ENCODE measurements at places on chromosomes 6 and 20. TPM values are rescaled to one million over a fixed set of nuclear protein-coding genes. Genes with fewer than 3 reads are reported as not detected.

DNA sequence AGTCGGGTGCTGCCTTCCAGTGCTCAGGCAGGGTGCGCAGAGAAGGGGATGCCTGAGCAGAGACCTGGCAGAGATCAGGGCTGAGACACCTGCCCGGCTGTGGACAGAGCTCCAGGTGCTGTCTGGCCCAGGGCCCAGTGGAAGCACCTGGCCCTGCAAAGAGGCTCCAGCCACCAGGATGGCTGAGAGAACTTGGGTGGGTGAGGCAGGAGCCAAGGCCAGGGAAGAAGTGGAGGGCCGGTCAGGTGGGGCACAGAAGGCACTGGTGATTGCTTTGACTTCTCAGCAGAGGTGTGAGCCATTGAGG is 31.2 kb downstream of the PNLDC1 start:
- DNase-seq = no peak

DNA sequence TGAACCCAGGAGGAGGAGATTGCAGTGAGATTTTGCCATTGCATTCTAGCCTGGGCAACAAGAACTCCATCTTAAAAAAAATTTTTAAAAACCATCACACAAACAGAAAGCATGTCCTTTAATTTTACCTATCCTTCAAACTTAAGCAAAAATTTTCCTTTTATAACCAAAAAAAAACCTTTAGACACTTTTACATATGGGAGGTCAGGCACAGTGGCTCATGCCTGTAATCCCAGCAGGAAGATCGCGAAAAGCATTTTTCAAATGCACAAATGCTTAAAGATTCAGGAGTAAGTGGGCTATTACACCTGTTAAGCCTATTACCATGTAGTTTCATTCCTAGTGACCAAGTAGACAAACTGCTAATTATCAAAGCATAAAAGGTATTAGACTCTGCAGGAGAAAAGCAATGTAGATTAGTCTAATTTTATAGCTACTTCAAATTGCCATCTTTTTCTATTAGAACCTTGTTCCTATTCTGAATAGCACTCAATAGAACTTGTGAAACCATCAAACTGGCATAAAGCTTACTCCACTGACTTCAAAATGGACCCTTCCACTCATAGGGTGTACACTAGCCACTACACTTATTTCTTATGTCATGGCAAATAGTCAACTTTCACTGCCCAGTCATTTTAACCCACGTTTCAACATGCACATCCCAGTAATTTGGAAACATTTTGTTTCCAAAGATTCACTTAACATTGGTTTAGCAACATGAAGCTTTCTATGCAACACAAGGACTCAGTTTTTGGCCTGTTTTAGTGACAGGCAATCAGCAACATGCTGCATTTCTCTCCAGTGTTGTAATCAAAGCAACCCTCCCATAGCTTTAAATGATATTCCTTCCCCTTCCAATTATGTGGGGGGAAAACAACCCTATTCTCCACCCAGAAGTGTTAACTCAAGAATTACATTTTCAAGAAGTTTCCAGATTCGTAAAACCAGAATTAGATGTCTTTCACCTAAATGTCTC is 4.0 kb downstream of the EEF1A1 start:
- DNase-seq = no peak

ADGRF1 gene
- polyA plus RNA-seq = not detected

NR2E1 gene
- polyA plus RNA-seq = 0.02 TPM

- no peak for DNase-seq
Measured at GRCh38 chr6:136012943-136013342, 161.4 kb downstream of the PDE7B start.

DNA sequence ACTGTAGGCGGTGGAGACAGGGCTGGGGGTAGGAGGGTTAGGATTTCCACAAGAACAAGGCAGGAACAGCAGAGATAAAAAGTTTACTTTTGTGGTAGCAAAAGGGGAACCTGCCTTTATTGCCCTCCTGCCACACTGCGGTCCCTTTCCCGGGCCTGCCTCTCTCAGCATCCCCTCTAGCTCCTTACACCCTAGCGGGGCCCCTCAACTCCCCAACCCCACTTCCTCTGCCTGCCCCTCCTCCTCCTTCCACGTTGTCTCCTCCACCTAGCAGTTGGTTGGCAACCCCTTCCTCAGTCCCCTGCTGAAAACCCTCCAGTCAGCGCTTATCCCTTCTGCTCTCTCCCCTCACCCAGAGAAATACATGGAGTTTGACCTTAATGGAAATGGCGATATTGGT is 714 bp downstream of the AIF1 start:
- DNase-seq = no peak

- no peak for DNase-seq
Measured at GRCh38 chr6:129206821-129207220, 323.9 kb downstream of the LAMA2 start.

GRCh38 chr6:108897371-108897770 is 49.1 kb downstream of the ARMC2 start:
- DNase-seq = no peak

DNA sequence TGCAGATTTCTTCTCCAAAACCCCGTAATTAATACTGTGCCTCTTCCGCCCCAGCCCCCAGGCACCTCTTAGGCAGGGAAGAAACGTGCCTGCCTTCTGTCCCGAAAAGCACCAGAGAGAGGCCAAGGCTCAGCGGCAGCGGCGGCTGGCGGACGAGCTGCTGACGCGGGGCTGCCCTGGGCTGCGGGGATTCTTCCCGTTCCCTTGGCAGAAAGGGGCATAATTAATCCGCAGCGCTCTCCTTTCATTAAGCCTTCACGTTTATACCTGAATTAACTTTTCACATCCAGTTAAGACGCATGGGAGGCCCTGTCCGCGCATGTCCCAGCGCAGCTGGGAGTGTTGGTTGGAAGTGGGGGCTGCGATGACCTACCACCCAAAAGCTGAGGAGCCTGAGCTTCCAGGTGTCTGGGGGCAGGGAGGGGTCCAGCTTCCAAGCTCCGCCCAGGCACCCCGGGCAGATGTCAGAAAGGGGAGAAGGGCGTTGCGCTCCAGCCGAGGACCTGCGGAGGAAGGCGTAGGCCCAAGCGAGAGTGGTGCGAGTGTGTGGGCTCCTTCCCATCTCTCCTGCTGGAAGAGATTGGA is 167.4 kb upstream of the LRFN2 start:
- no peak for DNase-seq

GRCh38 chr6:8301502-8301901 is 133.8 kb downstream of the SLC35B3 start:
- DNase-seq = no peak

- no peak for DNase-seq
Measured at GRCh38 chr20:51769976-51770615, 1.9 kb upstream of the ATP9A start.

DNA sequence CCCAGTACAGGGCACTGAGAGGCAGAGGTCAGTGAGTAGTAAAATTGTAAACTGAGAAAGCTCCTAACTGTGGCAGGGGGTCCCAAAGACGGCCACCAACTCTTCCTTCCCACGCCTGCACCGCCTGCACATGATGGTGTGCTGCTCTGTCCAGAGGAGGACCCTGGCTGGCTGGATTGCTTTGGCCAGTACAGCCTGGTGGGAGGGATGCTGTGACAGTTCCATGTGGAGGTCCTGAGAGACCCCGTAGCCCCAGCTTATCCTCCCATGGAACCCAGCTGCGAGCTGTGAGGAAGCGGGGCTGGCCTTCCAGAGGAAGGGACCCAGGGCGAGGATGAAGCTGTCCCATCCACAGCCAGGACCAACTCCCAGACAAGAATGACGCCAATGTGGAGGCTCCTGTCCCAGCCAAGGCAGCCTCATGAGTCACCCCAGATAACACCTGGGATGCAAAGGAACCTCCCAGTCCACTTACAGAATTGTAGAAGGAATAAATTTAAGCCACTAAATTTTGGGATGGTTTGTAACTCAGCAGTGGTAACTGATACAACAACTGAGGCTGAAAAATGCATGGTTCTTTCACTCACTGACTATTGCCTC is 2.0 kb upstream of the ACSS1 start:
- DNase-seq = peak; percentile 23

PLAGL2 gene
- polyA plus RNA-seq = 5.4 TPM

GLP1R gene
- not detected for polyA plus RNA-seq

DNA sequence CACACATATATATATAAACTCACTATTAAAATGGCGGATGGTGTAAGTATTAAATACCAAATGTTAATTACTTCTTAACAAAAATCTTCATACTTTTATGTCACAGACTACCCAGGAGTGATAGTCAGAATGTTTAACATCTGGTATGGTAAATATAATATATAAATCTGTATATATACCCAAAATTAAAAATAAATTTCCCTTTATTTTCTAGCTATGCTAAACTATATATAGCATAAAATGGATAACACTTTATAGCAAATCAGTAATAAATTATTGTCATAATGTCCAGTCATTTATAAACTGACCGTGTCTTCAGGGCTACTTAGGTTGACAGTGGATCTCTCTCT is 37.1 kb downstream of the GSTA2 start:
- DNase-seq = no peak

DNA sequence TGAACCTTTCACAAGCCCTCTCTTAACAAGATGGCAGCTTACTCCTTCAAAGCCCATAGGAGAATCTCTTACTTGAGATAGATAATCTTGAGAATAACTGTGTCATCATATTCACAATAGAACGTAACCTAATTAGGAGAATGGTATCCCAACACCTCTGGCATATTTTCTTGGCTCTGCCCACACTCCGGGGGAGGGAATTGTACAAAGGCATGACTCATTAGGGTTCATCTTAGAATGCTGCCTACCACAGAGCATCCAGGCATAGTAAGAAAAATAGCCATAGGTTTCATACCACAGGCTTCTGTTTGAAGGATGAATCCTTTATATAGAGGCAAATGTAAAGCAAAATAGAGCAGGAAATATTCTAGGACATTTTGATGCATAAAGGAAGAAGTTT is 1100.6 kb upstream of the CITED2 start:
- DNase-seq = no peak

GRCh38 chr6:54071821-54072340 is 39.4 kb upstream of the MLIP start:
- no peak for DNase-seq

- no peak for DNase-seq
Measured at GRCh38 chr6:163834226-163834970, 419.9 kb downstream of the QKI start.

EYA4 gene
- polyA plus RNA-seq = 0.08 TPM

DNA sequence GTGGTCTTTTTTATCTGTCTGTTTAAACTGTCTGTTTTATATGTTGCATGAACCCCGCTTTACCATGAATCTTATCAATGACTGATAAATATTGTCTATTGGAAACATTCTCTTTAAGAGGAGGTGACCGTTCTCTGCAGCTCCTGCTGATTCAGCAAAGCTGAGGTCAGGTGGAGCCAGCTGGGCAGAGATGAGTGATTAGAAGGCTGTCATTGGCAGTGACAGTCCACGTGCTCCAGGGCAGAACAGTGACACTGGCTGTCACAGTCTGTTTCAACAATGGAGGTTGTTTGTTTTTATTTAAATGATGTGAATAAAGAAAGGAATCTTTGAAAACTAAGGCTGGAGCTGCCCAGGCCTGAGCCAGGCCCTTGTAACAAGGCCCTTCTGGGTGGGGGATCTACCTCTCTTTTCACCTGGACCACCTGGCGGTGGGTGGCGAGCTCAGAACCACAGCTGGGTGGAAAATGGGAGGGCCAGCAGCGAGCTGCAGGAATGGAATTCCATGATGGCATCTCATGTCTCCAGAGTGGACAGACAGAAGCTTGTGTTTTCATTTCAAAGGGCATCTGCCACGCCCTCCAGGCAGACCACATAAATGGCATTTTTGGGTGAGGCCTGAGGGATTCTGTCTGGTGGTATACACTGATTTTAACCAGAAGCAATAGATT is 12.6 kb downstream of the SYNJ2 start:
- DNase-seq = no peak

ZNF165 gene
- polyA plus RNA-seq = 0.52 TPM

DNA sequence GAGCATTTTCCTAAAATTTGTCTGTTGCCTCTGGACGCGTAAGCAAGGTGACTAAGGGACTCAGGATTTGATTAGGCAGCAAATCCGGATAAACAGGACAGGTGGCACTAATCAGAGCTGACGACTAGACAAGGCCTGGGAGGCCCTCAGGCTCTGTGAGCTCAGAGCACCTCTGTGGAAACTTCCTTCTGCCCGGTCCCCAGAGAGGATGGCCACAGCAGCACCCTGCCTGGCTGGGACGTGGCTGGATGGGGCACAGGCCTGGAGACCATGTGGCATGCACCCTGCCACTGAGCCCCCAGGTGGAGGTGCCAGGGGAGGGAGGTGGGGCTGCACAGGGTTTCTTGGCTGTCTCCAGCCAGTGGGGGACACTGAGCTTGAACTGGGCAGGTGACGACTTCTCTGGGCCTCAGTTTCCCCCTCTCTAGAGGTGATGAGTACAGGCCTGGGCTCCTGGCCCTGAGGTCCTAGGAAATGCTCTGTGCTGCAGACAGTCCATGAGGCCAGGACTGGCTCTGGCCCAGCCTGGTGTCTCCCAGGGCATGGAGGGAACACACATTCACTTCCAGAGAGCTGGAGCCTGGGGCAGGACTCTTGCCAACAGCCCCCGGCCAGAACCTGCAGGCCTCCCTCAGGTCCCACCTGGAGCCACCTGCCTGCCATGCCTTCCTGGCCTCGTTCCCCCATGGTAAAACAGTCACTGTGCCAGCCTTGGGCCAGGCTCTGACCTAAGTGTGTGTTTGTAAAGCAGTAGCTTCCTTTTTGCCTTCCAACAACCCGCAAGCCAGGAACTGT is 39.6 kb upstream of the STX16 start:
- DNase-seq = no peak

RNF144B gene
- polyA plus RNA-seq = 4.0 TPM

DNA sequence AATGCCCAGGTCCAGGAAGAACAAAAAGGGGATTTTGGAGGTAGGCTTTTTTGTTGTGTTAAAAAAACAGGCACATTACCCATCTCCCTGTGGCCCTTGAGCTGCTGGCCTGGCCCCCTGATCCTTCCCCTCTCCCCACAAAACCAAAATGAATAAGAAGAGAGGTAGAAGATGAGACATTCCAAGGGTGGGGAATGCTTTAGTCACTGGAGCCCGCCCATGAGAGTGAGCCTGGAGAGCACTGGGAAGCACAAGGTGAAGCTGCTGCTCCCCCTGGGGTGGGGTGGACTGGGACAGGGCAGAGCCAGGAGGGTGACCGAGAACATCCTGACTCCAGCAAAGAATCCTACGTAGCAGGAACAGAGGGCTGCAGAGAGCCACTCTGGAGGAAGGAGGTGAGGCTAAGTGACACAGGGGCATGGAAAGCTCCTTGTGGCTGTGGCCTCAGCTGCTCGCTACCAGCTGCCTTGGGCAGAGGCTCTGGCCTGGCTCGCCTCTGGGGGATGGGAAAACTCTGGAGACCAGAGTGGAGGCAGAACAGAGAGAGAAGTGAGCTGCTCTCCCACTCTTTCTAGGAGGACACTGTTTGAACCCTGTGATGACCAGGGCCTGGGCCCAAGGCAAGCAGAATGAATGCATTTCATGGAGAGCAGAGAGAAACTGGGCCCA is 48.3 kb downstream of the AKAP7 start:
- DNase-seq = no peak

DNA sequence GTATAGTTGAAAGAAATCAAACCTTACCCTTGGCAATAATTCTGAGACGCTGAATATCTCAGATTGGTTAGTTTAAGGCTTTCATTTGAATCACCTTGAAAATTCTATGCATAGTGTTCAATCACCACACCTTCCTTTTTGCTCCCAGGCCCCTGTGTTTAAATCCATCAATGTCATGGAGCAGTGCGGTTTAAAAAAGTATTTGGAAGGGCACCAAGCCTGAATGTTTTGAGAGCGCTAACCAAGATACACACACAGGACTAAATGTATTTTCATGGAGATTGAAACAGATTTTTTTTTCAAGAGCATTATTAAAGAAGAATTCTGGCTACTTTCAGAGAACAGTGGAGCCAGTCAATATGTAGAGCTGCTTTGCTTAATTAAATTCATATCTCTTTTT is 195.7 kb downstream of the CENPW start:
- DNase-seq = no peak
